ENCODE measurements at places on chromosomes 3 and 15.

DNA sequence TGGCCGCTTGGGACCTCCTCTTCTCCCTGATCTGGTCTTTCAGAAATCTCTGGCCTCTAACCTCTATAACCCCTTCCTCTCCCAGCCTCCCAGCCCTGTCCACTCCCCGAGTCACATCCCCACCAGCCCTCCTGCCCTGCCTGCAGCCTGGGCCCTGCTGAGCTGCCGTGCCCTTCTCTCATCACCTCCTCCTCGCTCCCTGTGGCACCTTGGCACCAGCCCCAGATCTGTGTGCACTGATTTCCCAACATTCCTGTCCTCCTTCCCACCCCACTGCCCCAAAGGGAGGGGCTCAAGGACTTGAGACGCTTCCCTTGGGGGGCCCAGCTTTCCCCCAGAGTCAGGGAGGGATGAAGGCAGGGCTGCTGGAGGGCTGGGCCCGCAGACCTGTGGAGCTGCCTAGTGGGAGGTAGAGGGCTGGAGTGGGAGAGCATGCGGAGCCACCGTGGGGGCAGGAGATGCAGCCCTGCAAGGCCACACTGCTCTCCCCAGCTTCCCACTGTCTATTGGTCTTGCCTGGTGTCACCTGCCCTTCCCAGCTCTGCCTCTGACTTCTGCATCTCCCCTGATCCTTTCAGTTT lies 42.7 kb downstream of the EXOG start:
- DNase-seq = no peak

GRCh38 chr3:126187920-126188319 lies 7.5 kb upstream of the ALDH1L1 start:
- no peak for DNase-seq

DNA sequence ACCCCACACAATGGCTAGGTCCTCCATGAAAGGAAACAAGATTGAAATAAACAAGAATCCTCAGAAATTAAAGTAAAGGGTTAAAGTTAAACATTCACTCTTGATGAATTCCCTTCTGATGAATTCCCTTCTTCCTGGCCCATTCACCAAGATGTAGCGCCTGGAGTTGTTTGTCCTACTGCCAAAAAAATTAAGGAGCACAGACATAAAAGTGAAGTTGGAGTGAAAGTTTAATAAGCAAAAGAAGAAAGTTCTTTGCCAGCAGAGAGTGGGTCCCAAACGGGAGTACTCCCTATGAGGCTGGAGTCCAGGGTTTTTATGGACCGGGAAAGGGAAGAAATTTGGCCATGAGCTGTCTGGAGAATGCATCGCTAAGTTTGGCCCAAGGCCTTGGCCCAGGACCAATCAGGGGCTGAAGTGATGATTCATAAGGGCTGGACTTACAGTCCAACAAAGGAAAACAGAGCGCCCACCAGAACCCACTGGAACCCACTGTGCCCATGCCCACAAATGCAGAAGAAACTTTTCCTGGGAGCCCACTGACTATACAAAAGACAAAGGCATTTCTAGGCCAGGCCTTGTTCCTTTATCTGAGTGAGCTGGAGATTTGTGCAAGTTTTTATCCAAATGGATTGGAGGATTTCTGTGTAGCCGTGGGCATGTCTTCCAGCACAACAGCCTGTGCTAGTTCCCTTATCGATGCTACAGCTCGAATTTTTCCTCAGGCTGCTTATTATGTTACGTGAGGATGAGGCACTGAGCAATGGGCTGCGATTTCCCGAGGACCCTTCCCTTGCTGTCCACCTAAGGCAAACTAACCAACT lies 1561.6 kb downstream of the OTOL1 start:
- no peak for DNase-seq

GRCh38 chr3:29758434-29759322 lies 477.8 kb downstream of the RBMS3 start:
- DNase-seq = no peak

DNA sequence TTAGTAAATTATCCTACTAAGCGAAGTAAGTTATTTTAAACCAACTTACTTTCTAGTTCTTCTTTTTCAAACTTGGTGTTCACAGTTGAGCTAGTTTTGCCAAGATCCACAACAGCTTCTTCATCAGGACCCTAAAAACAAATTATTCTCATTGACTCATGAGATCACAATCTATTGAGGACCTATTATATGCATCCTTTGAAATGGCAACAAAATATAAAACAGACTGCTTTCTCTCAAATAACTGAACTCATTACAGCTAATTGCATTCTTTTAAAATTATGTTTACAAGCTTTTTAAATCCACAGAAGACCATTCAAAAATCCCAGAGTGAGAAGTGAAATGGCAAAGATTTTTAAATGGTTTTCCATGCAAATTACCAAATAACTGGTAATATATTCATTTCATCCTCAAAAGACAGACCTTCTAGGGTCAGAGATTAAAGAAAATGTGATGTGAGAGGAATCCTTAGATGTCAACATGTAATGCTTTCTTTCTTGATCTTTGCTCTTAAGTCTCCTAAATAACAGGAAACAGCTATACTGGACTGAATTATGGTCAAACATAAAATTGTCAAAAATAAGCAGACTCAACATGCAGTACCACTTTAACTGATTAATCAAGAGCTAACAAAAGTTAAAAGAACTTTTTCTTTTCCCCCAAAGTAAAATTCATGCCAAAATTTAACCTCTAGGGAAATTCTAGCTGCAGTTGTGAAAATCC lies 31.7 kb downstream of the SLC4A7 start:
- no peak for DNase-seq
